Fibroblast of skin of back (primary cell): ENCODE measurements at places on chromosomes 6 and 20.

- peak; percentile 94 for DNase-seq
Measured at GRCh38 chr6:31058128-31058894, 48.0 kb downstream of the MUC22 start.

GRCh38 chr6:170265655-170266054, 25.2 kb downstream of the DLL1 start:
- no peak for DNase-seq

DNA sequence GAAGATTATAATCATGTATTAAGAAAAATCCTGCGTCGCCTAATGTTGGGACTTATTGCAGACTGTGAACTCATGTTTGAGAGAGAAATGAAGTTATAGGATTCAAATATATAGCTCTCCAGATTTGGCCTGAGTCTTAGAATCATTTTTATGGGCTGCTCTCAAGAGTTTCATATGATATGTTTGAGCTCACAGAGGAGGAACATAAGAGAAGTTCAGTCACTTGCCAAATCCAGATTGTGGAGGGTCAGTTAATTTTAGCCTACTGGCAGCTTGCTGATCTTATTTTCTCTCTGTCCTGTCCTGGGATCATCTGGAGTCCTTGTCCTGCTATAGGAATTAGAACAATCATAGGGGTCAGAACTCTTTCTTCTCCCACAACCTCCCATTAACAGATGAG, 186.1 kb upstream of the SUPT3H start:
- no peak for DNase-seq

DNA sequence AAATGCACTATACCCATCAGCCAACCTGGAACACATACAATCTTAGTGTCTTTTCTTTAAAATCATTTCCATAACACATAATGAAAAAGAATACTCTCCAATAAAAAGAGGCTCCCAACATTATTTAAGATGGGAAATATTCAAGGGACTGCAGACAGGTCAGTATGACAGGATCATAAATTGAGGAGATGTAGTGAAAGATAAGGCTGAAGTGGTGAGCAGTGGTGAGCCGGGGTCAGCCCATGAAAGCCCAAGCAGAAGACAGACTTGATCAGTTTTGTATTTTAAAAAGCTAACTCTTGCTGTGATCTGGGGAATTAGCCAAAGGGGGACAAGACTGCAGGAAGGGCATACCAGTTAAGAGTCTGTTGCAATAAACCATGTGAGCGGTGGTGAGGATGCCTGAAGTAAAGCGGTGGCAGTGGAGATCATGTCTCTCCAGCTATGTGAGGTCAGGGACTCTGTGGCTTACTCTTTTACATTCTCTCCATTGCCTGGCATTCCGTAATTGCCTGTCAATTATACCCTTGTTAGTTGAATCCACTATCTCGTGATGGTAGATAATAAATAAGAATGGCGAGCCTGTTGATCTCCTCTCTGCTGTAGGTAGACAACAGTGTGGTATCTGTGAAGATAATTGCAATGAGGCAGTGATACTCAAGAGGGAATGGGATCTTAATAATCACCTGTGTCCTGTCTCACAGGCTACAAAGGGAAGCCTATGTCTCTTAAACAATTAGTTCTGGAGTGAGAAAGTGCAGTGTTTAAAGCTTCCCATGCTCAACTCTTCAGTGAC, 97.4 kb downstream of the FILIP1 start:
- no peak for DNase-seq

- DNase-seq, result peak; percentile 0
Measured at GRCh38 chr6:146090474-146090873, 61.6 kb downstream of the GRM1 start.

GRCh38 chr20:34528921-34529297, 12.7 kb downstream of the DYNLRB1 start:
- DNase-seq, result no peak

DNA sequence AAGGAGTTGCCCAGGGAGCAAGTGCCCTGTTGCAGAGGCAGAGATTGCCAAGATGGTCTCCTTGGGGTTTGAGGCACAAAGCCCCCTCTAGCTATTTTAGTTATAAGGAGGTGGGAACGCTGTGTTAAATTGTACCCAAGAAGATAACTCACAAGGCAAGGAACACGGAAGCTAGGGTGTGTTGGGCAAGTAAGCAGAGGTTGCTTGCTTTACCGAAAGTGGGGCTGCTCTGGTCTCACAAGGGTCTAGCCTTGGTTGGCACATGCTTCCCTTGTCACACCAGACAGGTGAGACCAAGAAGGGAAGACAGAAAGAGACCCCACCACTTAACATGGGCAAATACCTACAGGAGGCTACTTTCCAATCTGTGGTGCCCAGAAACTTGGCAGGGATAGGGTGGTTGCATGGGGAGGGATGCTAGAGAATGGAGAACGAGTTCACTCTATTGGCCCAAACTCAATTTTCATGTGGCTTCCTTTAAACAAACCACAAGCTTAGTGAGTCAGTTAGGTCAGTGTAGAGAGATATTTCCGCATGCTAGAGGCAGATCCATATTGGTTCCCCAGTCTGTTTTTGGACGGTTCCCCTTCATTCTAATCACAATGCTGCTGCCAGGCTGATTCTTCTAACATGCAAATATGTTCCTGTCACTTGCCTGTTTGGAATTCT, 42.4 kb downstream of the PLAGL1 start:
- DNase-seq, result peak; percentile 40
